ENCODE measurements at places on chromosomes 2 and 18.

- DNase-seq: no peak
These were observed 87.9 kb downstream of the ZNF804A start for GRCh38 chr2:184685999-184686841.

GRCh38 chr2:145315053-145315452 is 795.1 kb upstream of the ZEB2 start:
- no peak for DNase-seq

- no peak for DNase-seq
These were observed 29.4 kb upstream of the REEP1 start for GRCh38 chr2:86366651-86367498.

DNA sequence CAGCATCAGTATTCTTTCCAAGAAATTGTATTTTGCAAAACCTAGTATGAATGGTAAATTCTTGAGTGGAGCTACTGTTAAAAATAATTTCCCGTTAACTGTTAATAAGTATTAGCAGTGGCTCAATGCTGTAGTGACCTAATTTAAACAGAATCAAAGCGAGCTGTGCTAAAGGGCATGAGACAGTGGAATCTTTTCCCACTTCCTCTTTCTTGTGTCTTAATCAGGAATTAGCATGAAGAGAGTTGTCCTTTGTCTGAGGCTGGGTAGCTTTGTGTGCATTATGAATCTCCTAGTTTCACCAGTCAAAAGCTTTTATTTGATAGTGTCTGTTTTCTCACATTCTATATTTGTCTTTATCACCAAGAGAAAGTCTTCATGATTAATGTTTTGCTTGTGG is 298.8 kb upstream of the GCFC2 start:
- no peak for DNase-seq

DNA sequence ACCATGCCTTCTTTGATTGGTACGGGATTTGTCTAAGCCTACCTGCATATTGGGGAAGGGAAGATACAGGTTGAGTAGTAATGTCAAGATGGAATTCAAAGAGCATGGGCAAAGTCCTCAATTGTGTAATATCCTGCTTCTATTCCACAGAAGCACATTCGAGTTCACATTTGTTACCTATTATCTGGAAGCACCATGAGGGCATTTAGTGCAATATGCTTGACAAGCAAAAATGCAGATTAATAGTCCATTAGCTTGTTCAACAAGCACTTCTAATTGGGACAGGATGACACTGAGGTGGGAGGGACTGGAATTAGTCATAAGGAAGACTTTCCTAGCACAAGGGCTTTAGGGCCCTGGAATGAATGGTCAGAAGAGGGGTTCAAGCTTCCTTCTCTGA is 40.5 kb downstream of the MYO5B start:
- DNase-seq: no peak

- DNase-seq: no peak
These were observed 9.5 kb downstream of the RTTN start for GRCh38 chr18:70195852-70196434.

- DNase-seq: no peak
These were observed 59.5 kb downstream of the TMEM131 start for GRCh38 chr2:97936199-97936598.

- DNase-seq: no peak
These were observed 81.3 kb downstream of the CDH2 start for GRCh38 chr18:28095631-28096030.

DNA sequence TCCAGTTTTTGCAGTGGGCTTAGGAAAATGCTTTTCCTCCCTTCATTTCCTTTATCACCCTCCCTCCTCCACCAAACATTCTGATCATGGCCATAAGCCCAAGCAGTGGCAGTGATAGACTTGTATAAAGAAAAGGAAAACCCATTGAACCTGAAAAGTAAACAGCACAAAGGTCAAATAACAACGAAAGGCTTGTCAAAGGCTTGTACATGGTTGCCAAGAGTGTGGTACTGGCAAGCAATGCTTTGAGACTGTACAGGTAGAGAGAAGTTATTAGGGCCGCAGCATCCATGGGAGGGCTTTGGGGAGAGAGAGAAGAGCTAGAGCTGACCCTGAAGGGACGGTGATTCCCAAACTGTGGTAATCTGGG is 2.1 kb upstream of the VWA3B start:
- no peak for DNase-seq

DNA sequence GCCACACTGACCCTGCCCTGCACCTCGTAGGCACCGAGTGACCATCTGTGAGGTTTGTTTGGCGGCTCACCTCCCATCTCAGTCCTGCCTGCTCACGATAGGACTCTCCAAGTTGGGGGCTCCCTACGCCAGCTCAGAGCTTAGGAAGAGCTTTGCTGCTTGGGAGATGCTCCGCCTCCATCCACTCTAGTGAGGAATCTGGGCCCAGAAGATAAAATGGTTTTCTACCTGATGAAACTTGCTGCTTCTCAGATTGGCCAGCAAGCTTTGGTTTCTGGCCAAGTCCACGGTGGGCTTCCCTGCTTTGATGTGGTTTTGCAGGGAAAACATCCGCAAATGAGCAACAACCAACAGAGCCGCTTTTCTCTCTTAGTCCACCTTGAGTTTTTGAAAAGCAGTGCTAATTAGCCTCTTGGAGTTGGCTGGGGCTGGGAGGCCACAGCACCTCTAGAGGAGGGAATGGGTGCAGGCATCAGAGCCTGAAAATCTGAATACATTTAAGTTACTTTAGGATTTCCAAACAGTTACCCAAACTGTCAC is 42.2 kb downstream of the THNSL2 start:
- no peak for DNase-seq

- no peak for DNase-seq
These were observed 31.3 kb downstream of the NPHP1 start for GRCh38 chr2:110173523-110173922.

Data from activated CD8-positive, alpha-beta memory T cell treated with anti-CD3 and anti-CD28 coated beads, Interleukin-2, amount 50 U/mL, for 48 hours (primary cell).